ENCODE measurements at places on chromosomes 12 and 14. TPM values are rescaled to one million over a fixed set of nuclear protein-coding genes. Genes with fewer than 3 reads are reported as not detected.

The MGP gene
- not detected for polyA plus RNA-seq

The RDH16 gene
- 0.20 TPM for polyA plus RNA-seq

The TMEM63C gene
- polyA plus RNA-seq: 0.28 TPM

The GRIP1 gene
- polyA plus RNA-seq: 0.31 TPM

The WSB2 gene
- polyA plus RNA-seq: 24.8 TPM

The KRT74 gene
- polyA plus RNA-seq: not detected

The ACOT4 gene
- polyA plus RNA-seq: 5.0 TPM

The ACOT2 gene
- 22.4 TPM for polyA plus RNA-seq

The CPNE6 gene
- not detected for polyA plus RNA-seq

The KRT77 gene
- polyA plus RNA-seq: not detected

The AQP2 gene
- not detected for polyA plus RNA-seq

The VPS33A gene
- polyA plus RNA-seq: 30.6 TPM

The DAD1 gene
- 622 TPM for polyA plus RNA-seq
